ENCODE measurements at places on chromosomes 11 and 22.

DNA sequence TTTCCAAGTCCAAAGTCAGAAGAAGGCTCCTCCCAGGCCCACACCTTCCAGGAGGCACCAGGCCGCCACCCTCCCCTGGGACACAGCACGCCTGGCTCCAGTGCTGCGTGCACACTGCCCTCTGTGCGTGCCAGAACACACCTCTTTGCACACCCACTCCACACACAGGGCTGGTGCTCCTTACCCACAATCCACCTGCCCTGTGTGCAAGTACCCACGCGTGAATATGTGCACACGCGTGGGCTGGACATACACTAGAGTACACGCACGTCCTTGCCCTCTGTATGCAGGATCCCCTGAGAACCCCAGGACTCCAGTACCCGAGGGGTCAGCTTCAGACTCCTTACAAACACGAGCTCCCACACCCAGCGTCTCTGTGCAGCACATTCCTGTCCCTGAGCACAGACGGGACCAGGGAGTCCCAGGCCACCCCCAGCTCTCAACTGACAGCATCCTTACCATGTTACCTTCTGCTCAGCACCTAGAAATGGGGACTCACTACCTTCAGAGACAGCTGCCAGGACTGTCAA lies 2.8 kb downstream of the DUSP8 start:
- no peak for DNase-seq

GRCh38 chr11:16178273-16178672 lies 178.1 kb downstream of the SOX6 start:
- no peak for DNase-seq

DNA sequence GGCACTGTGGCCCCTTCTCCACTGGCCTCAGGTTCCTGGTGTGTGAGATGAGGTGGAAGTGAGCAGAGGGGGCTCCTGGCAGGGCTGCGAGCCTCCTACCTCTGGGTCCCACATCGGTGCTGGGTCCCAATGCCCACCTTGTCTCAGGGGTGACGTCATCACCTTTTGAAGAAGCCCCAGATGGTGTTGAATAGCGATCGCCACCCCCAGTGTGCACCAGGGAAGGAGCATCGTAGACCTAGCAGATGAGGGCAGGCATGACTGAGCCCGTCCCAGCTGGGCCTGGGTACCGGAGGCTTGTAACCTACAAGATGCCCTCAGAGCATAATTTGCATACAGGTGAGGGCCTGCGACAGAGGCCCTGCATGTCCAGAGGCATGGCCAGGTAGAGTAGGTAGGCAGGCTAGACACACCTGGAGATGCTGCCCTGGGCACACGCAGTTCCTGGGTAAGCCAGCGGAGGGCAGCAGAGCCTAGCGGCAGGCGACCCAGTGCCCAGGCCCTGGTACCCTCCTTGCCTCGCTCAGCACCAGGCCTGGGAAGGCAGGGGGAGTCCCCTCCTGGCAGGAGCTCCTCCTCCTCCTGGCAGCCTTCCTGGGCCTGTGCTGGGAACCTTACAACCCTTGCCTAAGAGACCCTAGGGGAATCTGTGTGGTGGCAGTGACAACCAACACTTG lies 52.5 kb downstream of the TPCN2 start:
- DNase-seq, result peak; percentile 76

- peak; percentile 31 for DNase-seq
Observed at GRCh38 chr11:72848846-72849466, 34.7 kb downstream of the ATG16L2 start.

DNA sequence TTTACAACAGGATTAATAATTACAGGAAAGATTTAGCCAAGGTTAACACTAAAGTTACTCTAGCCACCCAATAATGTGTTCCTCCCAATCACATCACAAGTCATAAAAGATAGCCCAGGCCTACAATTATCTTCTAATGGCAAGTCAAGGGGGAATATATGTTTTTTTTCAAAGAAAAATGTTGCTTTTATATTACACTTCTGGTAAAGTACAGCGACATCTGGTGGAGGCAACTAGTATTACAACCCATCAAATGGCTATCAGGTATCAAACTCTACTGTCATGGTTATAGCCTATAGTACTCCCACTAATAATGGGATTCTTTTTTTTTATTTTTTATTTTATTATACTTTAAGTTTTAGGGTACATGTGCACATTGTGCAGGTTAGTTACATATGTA lies 71.8 kb downstream of the XRRA1 start:
- peak; percentile 18 for DNase-seq

DNA sequence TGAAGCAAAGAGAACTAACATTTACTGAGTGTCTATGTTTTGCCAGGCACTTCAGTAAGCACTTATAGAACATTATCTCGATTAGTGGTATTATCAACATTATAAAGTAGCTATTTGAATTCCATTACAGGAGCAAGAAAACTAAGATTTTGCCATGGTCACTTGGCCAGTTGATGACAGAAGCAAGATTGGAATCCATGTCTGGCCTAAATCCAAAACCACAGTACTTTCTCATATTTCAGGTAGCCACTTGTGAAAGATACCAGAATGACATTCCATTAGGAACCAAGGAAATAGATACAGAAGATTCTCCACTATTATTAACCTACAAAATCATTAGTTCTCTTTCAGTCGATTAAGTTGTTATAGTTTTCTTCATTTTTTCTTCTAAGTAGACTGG lies 691.0 kb upstream of the API5 start:
- peak; percentile 14 for DNase-seq

- no peak for DNase-seq
Observed at GRCh38 chr11:120945042-120945441, 78.9 kb upstream of the TBCEL start.

DNA sequence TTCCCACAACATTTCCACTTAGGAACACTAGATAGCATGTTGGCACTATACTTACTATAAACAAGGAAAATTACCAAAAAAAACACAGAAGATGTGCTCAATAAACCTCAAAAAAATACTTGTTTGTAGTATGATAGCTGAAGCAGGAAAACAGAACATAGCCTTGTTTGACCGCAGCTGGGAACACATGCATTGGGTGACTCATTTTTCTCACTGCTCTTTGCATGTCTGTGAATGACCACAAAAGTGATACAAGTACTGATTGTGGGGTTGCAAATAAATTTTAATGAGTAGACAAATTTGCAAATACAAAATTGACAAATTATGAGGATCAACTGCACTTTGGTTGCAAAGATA lies 22.8 kb upstream of the GUCY1A2 start:
- DNase-seq, result peak; percentile 68

- DNase-seq, result peak; percentile 71
Observed at GRCh38 chr11:95716266-95716665, 73.3 kb downstream of the FAM76B start.

DNA sequence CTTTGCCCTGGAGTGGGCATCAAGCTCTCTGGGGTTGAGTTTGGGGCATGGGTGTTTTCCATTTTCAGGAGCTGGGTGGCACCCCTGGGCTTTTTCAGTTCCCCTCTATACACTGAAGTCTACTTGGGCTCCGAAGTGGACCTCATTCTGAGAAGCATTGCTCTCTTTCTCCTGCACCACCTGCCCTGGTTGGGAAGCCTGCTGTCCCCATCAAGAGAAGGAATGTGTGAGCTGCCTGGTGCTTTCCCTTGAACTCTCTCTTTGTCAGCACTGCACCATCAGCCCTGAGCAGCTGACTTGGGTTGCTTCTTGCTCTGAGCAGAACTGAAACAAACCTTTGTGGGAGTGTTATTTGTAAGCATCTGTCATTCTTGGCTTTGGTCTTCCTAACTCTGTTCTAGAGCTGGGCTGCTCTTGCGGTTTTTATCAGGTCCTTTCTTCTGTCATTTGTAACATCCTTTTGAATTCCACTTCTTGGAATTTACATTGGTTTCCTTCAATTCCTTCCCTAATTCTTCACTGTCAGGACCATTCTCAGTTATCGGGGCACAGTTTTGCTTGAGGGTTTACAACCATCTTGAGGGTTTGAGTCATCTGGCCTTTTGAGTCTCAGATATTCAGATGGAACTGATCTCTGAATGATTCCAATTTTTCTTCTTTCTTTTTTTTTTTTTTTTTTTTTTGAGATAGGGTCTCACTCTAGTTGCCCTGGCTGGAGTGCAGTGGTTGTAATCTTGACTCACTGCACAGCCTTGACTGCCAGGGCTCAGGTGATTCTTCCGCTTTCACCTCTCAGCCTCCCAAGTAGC lies 20.5 kb downstream of the UBE2L3 start:
- DNase-seq, result peak; percentile 18

GRCh38 chr22:21074102-21074715 lies 28.5 kb downstream of the LRRC74B start:
- peak; percentile 78 for DNase-seq

GRCh38 chr22:30609260-30610185 lies 2.5 kb downstream of the TCN2 start:
- peak; percentile 59 for DNase-seq

GRCh38 chr11:76768909-76769560 lies 14.1 kb upstream of the TSKU start:
- peak; percentile 80 for DNase-seq

DNA sequence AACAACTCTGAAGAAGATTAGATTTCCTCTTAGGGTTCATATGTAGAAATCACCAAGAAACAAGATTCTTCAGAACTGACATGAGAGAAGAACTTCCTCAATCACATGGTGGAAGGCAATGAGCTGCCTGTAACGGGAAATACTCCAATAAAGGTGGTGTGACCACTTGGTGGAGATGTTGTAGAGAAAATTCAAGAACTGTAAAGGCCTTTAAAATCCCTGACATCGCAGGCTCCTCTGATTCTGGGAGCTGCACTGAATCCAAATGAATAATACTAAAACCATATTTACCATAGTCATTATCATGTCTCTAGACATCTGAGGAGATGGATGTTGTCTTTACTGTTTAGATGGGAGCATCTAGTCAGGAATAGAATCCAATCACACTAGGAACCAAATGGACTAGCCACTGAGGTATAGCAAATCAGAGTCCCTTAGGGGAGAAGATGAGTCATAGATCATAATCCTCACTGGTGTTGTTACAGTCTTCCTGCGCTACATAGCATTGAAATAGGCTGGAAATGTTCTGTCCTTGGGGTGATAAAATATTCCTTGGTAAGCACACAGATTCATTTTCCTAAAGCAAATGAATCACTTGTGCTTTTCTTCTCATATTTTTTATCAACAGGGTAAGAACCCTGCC lies 321.6 kb upstream of the TENM4 start:
- peak; percentile 12 for DNase-seq

- no peak for DNase-seq
Observed at GRCh38 chr11:34360046-34360445, 2.2 kb upstream of the ABTB2 start.

DNA sequence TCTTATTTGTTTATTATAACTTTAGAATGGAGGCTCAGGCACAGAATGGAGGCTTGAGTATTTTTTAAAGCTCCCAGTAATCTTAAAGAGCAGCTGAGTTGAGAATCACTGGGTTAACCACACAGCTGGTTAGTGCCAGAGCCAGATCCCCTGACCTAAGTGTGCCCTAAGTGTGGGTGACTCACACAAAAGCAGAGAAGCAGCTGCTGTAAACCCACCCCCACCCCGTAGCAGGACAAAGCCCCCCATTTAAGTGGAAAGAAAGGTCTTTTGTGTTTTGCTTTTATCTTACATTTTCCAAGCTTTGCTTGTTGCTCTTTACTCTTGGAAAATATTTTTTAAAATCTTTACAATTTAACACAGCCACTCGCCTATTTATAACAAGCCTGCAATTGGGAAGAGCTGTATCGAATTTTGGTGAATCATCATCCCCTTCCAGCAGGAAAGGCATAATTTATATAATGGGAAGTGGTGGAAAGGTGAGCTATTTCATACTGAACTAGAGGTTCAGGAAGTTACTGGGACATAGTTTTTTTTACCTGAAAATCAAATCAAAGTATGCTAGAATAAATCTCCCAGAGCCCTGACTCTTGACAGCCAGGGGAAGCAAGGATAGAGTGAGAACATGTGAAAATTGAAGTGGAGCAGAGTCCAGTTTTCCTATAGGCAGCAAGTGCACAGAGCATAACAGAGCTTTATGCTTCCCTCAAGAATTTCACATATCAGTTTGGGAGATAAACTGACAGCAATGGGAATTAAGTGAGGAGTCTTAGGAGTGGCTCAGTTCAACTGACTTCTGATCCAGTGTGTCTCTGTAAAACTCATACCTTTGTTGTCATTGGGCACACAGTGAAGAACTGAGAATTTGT lies 405.7 kb downstream of the AASDHPPT start:
- DNase-seq, result peak; percentile 64

DNA sequence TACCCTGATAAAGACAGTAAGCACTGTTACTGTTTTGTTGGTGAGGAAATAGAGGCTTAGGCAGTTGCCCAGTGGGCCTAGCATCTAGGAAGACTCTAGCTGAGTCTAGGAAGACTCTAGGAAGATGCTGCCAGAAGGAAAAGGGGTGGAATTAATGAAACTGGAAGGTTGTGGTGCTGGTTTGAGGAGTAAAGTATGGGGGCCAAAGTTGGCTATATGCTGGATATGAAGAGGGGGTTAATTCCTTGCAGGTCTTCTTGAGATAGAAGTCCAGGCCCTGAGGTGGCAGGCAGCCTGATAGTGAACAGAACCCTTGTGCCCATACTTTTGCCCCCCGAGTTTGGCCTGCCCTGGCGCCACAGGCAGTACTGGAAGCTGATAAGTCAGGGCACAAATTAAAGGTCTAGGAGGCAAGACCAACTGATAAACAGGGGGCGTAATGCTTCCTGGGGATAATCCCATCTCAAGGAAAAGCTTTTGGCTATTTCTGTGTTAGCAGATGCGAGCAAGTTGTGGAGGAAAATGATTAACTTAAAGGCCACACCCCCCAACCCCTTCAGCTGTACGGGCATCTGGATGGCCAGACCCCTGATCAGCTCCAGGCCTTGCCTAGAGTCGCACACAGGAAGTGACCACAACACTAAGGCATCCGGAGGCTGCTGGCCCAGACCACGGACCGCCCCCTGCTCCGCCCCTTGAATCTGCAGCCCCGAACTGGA lies 3.1 kb downstream of the ILK start:
- peak; percentile 94 for DNase-seq

DNA sequence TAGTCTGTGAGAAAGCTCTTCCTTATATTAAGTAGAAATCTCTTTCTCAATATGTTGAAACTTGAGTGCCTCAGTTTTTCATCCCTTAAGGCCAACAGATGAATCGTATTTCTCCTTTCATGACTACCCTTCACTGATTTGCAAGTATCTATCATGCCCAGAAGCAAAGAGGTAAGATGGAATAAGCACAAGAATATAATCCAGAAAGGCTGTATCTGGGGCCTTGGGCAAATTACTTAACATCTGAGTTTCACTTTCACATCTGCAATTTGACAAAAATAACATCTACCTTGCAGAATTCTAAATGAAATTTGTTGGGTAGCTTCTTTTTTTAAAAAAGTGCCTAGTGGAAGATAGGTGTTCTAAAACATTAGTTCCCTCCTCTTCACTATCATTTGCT lies 552.4 kb upstream of the ANO5 start:
- DNase-seq, result no peak

GRCh38 chr11:120122924-120123683 lies 14.8 kb downstream of the TRIM29 start:
- no peak for DNase-seq

GRCh38 chr11:131413217-131413616 lies 42.8 kb downstream of the NTM start:
- no peak for DNase-seq

- no peak for DNase-seq
Observed at GRCh38 chr22:38745676-38746460, 9.9 kb downstream of the SUN2 start.

- no peak for DNase-seq
Observed at GRCh38 chr11:64712430-64713015, 10.5 kb downstream of the NRXN2 start.

GRCh38 chr11:130728185-130729180 lies 187.8 kb downstream of the SNX19 start:
- DNase-seq, result no peak

GRCh38 chr22:41446057-41446501 lies 522 bp downstream of the TOB2 start:
- DNase-seq, result no peak

- DNase-seq, result no peak
Observed at GRCh38 chr11:47243454-47243853, 5.2 kb downstream of the ACP2 start.

GRCh38 chr22:37672920-37673455 lies 2.4 kb upstream of the LGALS1 start:
- DNase-seq, result no peak
